Femur (tissue), 1 donor: ENCODE measurements at places on chromosomes 1 and 21.

- peak; percentile 14 for DNase-seq
Measured at GRCh38 chr21:45266518-45267389, 20.9 kb downstream of the POFUT2 start.

DNA sequence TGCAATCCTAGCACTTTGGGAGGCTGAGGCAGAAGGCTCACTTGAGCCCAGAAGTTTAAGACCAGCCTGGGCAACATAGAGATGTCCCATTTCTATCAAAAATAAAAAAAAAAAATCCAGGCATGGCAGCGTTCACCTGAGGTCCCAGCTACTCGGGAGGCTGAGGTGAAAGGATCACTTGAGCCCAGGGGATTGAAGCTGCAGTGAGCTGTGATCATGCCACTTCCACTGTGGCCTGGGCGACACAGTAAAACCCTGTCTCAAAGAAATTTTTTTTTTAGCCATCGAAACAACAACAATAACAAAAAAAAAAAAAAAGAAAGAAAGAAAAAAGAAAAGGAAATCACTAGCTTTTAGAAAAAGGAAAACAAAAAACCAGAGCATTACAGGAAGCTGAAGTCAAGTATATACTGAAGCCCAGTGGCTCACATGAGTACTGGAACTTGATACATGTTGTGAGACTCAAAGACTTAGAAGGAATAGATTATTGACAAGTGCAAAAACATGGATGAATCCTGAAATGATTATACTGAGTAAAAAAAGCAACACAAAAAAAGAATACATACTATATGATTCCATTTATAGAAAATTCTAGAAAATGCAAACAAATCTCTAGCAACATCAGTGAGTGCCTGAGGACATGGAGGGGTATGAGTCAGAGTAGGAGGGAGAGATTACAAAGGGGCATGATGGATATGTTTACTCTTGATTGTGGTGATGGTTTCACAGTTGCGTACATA, 6.1 kb upstream of the RABGAP1L start:
- DNase-seq = no peak

- no peak for DNase-seq
Measured at GRCh38 chr1:29474274-29475244, 238.2 kb downstream of the PTPRU start.

- no peak for DNase-seq
Measured at GRCh38 chr1:6075748-6076147, 30.1 kb downstream of the KCNAB2 start.

DNA sequence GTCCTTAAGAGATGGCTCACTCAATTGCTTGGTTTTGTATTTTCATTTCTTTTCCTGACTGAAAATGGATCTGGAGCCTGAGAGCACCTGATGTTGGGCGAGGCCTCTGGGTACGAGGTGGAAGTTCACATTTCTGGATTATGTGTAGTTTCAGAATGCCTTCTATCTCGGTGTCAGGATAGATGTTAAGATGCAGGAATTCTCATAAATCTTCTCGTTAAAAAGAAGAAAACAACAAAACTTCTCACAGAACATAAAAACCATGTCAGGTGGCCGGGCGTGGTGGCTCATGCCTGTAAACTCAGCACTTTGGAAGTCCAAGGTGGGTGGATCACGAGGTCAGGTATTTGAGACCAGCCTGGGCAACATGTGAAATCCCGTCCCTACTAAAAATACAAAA, 101.8 kb downstream of the RHOU start:
- no peak for DNase-seq

DNA sequence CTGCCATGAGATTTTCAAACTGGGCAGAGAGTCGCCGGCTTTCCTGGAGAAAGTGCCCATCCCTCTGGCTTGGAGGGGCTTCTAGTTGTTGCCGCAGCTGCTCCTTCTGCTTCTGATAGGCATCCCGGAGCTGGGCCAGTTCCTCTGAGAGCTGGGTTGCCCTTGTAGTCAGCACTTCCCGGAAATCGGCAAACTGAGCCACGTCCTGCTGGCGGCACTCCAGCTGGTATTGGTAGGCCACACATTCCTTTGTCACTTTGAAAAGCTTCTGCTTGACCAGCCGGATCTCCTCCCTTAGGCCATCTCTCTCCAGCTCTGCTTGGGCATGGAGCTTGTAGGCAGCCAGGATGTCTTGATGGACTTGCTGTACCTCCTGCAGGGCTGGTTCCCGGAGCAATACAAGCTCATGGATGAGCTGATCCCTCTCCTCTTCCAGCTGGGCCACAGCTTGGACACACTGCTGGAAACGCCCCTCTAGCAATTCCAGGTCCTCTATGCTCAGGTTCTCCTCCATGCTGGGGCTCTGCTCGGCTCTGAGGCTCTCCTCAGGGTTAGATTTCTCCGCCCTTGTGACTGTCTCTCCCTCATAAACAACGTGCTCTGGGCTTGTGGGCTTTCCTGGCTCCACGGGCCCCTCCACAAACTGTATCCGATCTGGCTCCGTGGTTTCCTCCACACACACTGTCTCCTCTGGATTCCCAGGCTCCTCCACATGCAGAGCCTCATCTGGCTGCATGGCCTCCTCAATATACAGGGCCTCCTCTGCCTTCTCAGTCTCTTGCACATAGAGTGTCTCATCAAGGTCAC, 7.3 kb downstream of the SYNC start:
- peak; percentile 80 for DNase-seq

GRCh38 chr1:33507661-33508060, 35.2 kb downstream of the ZSCAN20 start:
- DNase-seq = no peak

- DNase-seq = peak; percentile 92
Measured at GRCh38 chr1:94541246-94542087, at the start of gene F3. TSS of gene F3 (minus strand) at chr1:94541759. CDS start at chr1:94541636, 123 bp downstream.

DNA sequence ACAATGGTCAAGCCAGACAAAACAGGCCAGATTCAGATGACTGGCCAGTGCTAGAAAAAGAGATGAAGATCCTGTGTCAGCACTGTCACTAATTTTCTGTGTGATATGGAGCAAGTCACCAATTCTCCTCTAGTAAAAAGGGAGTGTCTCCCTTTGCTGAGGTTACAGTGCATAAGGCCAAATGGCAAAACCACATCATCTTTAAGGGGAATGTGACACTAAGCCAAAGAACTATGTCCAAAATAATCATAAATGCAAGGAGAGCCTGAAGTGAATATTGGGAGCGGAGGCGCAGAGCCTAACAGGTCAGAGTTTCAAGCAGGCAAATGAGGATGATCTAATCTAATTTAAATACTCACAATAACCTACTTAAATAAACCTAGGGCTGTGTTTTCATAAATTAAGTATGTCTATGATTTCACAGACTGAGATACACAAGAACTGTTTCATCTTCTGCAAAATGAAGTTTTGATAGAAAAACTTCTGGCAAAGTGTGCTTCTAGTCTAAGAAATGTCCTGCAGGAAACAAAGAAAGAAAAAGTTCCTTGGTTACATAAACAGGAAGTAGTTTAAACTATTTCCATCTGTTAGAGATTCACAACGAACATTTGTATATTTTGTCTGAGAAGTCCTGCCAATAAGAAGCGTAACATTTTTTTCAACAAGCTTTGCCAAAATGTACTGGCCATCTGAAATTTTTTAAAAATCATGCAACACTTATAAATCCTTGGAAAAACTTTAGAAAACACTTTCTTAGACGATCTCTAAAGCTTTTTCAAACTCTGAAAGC, 290.2 kb downstream of the LRRC40 start:
- peak; percentile 21 for DNase-seq
